Heart left ventricle (tissue), 16 donors: ENCODE measurements at places on chromosomes 11 and 22. TPM values are rescaled to one million over a fixed set of nuclear protein-coding genes. Genes with fewer than 3 reads are reported as not detected.

DNA sequence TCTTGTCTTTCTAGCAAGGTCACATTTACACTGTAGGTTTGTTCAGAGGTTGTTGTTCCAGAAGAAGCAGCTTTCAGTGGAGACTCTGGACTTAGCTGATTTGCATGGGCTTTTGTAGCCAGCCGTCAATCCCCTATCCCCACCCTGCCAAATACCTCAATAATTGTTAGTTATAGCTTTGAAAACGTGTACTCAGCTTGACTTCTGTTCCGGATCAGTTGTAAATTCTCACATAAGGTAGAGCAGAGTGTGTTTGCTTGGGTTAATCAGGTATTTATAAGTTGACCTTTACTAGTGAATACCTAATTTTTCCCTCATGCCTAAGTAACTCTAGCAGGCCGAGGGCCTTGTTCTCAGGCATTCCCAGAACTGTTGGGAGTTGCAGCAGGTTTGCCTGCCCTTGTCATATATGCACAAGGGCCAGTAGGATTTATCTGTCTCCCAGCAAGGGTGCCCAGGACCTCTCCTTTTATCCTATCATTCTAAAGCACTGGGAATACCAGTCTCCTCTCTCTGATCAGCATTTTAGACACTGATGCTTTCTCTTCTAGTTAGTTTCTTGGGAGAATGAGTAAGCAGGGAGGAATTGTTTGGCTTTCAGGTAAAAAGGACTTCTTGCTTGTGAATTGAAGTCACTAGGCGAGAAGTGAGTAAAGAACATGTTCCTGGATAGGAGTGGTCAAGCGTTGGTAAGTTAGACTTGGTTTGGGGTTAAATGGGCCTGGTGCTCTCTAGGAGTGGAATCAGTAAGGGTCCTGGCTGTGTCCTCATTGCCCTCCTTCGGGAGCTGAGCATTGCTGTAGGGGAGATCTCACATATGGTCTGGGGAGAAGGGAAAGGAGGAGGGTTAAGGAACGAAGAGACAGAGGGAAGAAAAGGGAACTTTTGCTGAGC, 22.1 kb downstream of the STIM1 start:
- no peak for DNase-seq

GRCh38 chr22:50506611-50507420, 686 bp downstream of the LMF2 start:
- no peak for DNase-seq

DNA sequence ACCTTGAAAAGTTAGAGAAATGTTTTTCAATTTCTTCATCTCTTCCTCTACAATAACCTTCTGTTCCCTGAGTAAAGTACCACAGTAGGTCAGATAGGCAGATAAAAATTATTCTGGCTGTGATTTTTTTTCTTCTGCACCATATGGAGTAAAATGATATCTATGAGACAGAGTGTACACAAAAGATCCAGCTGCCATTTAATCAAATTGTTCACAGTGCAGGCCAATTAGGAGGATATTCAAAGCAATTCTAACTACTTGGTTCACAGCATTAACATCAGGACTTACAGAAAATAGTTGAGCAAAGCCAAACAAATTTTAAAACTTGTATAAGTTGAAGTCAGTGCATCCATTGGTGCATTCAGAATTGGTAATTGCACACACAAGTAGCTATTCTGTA, 147.9 kb upstream of the LUZP2 start:
- DNase-seq = no peak

GRCh38 chr22:44668190-44668885, 33.7 kb upstream of the PRR5 start:
- no peak for DNase-seq

GRCh38 chr11:69670158-69670845, 4.9 kb downstream of the LTO1 start:
- peak; percentile 87 for DNase-seq

DNA sequence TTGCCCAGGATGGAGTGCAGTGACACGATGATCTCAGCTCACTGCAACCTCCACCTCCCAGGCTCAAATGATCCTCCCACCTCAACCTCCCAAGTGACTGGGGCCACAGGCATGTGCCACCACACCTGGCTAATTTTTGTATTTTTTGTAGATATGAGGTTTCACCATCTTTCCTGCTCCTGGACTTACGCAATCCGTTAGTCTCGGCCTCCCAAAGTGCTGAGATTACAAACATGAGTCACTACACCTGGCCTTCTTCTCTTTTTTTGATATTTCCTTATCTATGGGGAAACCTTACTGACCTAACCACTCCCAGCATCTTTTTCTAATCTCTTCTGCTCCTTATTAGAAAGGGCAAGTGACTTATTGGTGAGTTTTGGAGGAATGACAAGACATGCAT, 121.7 kb upstream of the CHORDC1 start:
- DNase-seq = no peak

GRCh38 chr11:130166457-130166784, 6.8 kb downstream of the ST14 start:
- no peak for DNase-seq

DNA sequence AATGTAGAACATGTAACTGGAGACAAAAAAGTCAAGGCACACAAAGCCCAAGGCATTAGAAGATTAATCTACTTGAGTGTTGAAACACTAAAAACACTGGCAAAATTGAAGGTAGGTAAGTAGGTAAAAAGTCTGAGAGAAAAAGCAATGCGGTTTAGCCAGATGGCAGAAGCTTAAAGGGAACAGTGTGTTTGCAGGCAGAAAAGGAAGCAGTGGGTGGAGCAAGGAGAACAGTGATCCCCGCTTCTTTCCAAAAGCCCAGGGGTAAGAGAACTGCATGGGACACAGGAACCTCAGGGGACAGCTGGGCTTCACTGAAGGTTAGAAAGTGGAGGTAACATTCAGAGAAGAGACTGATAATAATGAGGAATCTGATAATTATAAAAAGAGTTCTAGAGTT, 16.0 kb downstream of the MRE11 start:
- DNase-seq = no peak

Gene ANGPTL5
- polyA plus RNA-seq = 0.76 TPM

Gene C11orf91
- polyA plus RNA-seq = not detected

Gene CNIH2
- 0.08 TPM for polyA plus RNA-seq
